ENCODE measurements at places on chromosomes 11 and 22.

DNA sequence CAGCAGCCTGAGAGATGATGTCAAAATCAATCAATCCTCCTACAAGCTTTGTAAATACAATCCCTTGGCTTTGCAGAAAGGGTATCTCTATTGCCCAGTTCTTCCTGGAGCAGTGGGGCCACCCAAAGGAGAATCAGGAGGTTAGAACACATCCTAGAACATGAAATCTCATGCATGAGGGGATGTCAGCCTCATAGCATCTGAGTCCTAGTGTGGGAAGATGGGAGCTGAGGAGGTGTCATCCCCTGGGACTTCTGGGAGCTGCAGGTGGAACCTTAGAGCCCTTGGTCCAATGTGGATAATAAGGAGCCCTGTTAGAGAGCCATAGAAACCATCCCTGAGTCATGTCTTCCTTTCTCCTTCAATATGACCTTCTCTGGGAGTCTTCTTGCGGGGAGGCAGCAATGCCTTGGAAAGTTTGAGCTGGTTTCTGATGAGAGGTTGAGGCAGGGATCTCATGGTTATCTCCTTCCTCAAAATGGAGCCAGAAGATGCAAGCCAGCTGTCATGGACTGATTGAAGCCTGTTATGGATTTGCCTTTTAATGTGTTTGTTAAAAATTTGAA is 74.8 kb downstream of the BDNF start:
- no peak for DNase-seq

DNA sequence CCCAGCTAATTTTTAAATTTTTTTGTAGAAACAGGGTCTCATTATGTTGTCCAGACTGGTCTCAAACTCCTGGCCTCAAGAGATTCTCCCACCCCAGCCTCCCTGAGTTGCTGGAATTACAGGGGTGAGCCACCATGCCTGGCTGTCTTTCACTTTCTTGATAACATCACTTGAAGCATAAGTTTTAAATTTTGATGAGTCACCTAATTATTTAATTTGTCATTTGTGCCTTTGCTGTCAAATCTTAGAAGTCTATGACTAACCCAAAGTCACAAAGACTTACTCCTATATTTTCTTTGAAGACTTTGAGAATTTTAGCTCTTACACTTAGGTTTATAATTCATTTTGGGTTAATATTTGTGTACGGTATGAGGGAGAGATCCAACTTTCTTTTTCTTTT is 14.5 kb upstream of the MSANTD2 start:
- no peak for DNase-seq

DNA sequence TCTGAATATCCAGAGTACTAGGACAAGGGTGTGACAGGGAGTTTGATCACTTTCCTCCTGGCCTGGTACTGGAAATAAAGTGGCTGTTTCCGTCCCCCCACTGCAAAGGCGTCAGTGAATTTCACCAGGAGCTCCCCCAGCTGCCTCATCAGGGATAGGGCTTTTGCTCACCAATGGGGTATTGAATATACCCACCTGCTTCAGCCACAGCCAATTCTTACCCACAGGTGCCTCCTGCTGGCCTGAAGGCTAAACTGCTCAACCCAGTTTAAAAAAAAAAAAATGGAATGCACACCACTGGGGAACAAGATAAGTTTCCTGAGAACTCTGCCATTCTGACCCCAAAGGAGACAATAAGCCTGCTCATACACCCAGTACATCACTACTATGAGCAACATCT is 65.3 kb upstream of the MS4A8 start:
- no peak for DNase-seq

- DNase-seq, result no peak
Measured at GRCh38 chr22:49205483-49205800, 622.2 kb downstream of the BRD1 start.
